ENCODE measurements at places on chromosomes 2 and 18. TPM values are rescaled to one million over a fixed set of nuclear protein-coding genes. Genes with fewer than 3 reads are reported as not detected.

Gene IL1R2
- not detected for total RNA-seq

Gene TRIM43
- not detected for total RNA-seq

Gene NOP58
- 63.9 TPM for total RNA-seq

Gene PLGLB2
- total RNA-seq, result 2.3 TPM

Gene LRRC30
- total RNA-seq, result not detected

Gene RBM44
- 0.10 TPM for total RNA-seq

Gene CD302
- total RNA-seq, result 2.4 TPM

Gene RNF125
- 0.09 TPM for total RNA-seq

Gene SLC30A3
- not detected for total RNA-seq

Gene CCDC150
- total RNA-seq, result 2.0 TPM
